HEK293T (cell line): ENCODE measurements at places on chromosomes 4 and X.
A peak's percentile ranks its signal among the peaks of the same experiment; 100 is the strongest.

GRCh38 chr4:150518559-150518958 is 63.4 kb upstream of the MAB21L2 start:
- DNase-seq: no peak

DNA sequence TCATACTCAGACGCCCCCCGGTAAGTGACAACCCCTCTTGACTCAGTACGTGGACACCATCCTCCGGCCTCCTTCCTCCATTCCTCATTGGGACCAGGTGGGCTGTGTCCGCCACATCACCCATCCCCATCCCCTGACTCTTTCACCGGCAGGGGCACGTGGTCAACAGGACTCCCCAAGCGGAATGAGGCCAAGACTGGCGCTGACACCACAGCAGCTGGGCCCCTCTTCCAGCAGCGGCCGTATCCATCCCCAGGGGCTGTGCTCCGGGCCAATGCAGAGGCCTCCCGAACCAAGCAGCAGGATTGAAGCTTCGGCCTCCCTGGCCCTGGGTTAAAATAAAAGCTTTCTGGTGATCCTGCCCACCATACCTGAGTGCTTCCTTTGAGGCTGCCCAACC is 5.0 kb downstream of the PQBP1 start:
- DNase-seq: no peak

- DNase-seq: no peak
Measured at GRCh38 chr4:25236971-25237370, 3.1 kb downstream of the PI4K2B start.

DNA sequence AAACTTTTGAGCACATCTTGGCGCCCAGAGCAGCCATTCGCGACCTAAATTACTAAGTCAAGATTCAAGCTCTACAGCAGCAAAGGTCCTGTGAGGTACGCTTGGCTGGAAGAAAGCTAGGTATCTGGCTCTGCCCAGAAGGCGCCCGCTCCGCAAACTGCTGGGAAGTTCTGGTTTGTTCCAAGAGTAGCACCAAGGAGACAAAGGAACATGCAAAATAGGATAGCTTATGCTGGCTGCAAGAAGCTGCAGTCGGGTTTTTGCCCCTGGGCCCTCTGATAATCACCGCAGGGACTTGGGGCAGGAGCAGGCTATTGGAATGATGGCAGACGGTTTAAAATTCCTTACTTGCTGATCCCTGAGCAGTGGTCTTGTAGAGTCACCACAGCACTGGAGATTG is 3.0 kb upstream of the TBX22 start:
- DNase-seq: no peak

DNA sequence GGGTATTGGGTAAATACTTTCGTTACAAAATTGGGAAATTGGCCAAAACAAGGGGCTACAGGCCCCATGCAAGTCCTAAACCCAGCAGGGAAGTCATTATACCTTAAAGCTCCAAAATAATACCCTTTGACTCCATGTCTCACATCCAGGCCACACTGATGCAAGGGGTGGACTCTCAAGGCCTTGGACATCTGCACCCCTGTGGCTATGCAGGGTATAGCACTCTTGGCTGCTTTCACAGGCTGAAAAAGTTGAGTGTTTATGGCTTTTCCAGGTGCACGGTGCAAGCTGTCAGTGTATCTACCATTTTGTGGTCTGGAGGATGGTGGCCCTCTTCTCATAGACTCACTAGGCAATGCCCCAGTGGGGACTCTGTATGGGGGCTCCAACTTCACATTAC is 326.5 kb downstream of the TEX13C start:
- DNase-seq: no peak

DNA sequence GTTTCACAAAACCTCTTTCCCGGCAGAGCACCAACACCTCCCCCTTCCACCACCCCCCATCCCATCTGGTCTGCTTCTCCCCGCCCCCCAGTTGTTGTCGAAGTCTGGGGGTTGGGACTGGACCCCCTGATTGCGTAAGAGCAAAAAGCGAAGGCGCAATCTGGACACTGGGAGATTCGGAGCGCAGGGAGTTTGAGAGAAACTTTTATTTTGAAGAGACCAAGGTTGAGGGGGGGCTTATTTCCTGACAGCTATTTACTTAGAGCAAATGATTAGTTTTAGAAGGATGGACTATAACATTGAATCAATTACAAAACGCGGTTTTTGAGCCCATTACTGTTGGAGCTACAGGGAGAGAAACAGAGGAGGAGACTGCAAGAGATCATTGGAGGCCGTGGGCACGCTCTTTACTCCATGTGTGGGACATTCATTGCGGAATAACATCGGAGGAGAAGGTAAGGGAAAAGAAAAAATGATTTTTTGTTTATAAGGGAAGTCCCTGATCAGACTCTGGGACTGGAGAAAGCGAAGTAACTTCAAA is at the start of gene PDGFRA:
Gene PDGFRA (plus strand): TSS at position 333 of the 541 bp plus-strand sequence. CDS start 29,476 bp downstream, outside the sequence.
- no peak for DNase-seq

DNA sequence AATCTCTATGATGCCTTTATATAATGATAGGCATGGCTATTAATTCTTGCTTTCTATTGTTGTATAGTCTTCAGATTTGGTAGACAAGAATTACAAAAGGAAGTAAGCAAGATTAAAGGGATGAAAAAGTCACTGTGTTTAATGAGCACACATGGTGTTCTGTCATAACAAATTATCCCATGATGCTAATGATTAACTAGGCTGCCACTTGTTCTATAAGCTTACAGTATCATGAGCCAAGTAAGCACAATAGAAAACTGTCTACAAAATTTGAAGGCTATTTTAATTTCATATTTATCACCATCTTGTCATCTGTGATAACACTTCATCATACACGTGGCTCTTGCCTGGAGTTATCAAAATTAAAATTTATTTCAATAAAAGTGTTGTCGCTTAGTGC is 466.7 kb downstream of the GASK1B start:
- no peak for DNase-seq

DNA sequence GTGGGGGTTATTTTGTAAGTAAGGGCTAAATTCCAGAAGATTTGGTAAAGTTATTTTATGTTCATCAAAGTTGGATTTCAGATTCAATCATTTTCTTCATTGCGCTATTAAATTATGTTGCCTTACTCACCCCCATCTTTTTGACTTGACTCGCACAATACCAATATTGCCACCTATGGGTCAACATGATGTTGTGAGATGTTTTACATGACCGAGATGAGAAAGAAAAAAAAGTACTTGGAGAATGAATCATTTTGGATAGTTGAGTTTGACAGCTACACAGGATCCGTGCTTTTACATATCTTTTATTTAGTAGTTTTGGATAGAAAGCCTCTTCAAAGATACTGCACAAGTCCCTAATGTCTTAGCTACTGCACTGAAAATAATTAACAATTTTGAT is 224.2 kb upstream of the EMCN start:
- peak; percentile 13 for DNase-seq

DNA sequence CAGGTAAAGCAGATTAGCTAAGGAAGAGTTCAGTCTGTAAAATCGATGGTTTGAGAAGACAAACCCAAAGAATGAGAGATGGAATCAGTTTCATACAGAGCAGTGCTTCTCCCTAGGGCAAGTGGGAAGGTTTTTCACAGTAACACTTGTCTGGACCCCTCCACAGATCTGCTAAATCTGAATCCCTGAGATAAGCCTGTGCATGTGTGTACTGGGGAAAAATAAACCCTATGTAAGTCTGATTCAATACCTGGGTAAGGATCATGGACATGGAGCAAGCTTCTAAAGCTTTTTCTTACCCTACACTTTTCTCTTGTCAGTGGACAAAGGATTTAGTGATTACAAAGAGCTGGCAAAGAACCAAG is 13.6 kb downstream of the ELOVL6 start:
- no peak for DNase-seq

- no peak for DNase-seq
Measured at GRCh38 chr4:134958862-134959261, 757.3 kb upstream of the PABPC4L start.

DNA sequence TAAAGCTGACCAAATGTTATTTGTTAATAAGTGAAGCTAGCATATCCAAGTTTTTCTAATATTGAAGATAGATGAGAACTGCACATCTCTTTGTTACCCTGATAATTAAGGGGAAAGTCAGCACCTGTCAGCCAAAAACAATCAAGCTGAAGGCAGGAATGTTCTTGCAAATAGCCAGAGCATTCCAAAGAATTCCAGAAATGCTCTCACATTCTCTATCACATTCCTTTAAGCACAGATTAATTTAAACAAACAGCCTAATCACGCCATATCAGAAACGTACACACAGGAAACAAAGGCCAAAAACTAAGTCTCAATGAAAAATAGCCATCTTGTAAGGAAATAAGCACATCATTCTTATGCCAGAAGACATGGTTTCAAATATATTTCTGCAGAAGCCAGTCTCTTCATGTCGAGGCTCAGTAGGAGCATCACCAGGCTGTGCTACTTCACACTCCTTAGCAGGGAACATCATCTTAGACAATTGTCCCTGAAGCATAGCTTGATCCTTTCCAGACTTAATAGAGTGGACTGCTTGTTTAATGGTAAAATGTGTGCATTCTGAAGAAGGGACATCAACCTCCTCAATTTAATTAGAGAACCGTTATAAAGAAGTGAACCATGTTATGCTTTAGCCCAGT is 252.9 kb upstream of the TTC29 start:
- DNase-seq: no peak

- no peak for DNase-seq
Measured at GRCh38 chrX:331151-331824, 12.7 kb upstream of the GTPBP6 start.

DNA sequence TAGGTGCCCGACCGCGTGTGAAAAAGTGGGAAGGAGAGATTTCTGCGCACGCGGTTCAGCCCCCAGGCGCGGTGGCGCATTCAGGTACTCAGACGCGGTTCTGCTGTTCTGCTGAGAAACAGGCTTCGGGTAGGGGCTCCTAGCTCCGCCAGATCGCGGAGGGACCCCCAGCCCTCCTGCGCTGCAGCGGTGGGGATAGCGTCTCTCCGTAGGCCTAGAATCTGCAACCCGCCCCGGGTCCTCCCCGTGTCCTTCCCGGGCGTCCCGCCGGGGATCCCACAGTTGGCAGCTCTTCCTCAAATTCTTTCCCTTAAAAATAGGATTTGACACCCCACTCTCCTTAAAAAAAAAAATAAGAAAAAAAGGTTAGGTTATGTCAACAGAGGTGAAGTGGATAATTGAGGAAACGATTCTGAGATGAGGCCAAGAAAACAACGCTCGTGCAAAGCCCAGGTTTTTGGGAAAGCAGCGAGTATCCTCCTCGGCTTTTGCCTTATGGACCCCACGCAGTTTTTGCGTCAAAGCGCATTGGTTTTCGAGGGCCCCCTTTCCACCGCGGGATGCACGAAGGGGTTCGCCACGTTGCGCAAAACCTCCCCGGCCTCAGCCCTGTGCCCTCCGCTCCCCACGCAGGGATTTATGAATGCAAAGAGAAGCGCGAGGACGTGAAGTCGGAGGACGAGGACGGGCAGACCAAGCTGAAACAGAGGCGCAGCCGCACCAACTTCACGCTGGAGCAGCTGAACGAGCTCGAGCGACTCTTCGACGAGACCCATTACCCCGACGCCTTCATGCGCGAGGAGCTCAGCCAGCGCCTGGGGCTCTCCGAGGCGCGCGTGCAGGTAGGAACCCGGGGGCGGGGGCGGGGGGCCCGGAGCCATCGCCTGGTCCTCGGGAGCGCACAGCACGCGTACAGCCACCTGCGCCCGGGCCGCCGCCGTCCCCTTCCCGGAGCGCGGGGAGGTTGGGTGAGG is 3.7 kb downstream of the SHOX start:
- DNase-seq: no peak

DNA sequence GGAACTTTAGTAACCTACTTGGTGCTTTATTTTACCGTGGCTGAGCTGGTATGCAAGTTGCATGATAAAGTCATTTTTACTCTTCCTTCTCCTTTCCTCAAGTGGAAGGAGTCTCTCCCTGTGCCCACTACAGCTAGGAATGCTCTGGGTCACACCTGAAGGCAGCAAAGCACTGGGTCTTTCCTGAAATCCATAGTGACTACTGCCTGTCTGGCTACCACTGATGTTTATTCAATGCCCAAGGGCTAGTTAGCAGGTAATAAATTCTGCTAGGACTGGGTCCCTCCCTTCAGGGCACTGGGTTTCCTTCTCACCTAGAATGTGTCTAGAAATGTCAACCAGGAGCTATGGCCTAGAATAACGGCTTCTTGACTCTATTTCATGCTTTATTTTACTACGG is 1081.4 kb downstream of the FAT4 start:
- no peak for DNase-seq

- DNase-seq: no peak
Measured at GRCh38 chr4:114192854-114193253, 213.4 kb upstream of the ARSJ start.

- DNase-seq: peak; percentile 92
Measured at GRCh38 chr4:1628892-1629698, 55.0 kb downstream of the FAM53A start.

GRCh38 chr4:6107114-6107791 is 89.0 kb upstream of the C4orf50 start:
- DNase-seq: no peak

- DNase-seq: no peak
Measured at GRCh38 chrX:38941675-38942074, 140.4 kb downstream of the MID1IP1 start.

- no peak for DNase-seq
Measured at GRCh38 chrX:42131856-42132255, 208.5 kb upstream of the CASK start.

DNA sequence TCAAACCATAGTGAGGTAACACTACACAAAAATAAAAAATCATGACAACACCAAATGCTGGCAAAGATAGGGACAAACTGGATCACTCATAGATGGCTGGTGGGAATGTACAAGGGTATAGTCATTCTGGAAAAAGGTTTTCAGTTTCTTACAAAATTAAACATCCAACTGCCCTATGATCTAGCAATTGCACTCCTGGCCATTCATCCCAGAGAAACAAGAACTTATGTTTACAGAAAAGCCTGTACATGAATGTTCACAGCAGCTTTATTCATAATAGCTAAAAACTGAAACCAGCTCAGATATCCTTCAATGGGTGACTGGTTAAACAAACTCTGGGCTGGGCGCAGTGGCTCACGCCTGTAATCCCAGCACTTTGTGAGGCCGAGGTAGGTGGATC is 43.3 kb downstream of the NYX start:
- no peak for DNase-seq

- no peak for DNase-seq
Measured at GRCh38 chr4:165106518-165106917, 6.1 kb downstream of the TMEM192 start.

DNA sequence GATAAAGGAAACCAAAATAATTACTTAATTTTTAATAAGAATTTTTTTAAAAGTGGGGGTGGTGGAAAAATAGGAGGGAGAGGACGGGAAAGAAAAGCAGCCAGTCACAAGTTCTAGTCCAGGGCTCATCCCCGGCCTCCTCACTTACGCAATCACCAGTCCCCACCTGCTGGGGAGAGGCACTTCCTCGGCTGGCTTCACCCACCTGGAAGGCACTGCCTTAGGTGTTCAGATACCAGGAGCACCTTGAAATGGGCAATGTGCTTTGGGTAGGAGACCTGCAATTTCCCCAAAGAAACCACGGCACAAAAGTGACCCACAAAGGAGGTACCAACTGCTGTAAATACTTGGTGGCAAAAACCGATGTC is 23.8 kb downstream of the AFAP1 start:
- no peak for DNase-seq

DNA sequence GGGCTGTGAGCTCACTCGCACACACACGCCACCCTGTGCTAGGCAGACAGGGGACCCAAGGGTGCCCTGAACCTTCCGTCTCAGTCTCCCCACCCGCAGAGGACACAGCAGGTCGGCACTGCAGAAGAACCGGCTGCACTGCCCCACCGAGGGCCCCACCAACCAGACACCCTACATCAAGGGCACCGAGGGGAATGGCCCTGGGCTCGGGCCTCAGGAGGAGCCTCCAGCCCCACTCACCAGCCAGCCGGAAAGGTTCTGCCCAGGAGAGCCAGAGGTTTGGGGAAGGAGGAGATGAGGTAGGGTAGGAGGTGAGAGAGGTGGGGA is 45.9 kb downstream of the FAM53A start:
- no peak for DNase-seq
